Stimulated activated CD4-positive, alpha-beta T cell treated with anti-CD3 and anti-CD28 coated beads, Interleukin-2, amount 100 ng/mL, for 24 hours (primary cell): ENCODE measurements at places on chromosomes 1 and 21.

- no peak for DNase-seq
These were observed 927 bp downstream of the UAP1 start for GRCh38 chr1:162562470-162562828.

DNA sequence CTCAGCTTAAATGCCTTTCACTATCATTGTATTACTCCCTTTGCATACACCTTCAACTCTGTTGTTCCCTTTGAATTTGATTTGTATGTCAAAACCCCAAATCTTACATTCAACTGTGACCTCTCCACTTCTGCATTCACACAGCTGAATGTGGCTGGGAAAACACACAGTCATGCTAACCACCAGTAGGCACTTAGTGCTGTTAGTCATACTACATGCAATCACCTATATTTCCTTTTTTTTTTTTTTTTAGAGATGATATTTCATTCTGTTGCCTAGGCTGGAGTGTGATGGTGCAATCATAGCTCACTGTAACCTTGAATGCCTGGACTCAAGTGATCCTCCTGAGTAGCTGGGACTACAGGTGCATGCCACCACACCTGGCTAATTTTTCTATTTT, 16.2 kb downstream of the BTBD8 start:
- no peak for DNase-seq

- no peak for DNase-seq
These were observed 91.7 kb downstream of the C1orf94 start for GRCh38 chr1:34268311-34268954.

DNA sequence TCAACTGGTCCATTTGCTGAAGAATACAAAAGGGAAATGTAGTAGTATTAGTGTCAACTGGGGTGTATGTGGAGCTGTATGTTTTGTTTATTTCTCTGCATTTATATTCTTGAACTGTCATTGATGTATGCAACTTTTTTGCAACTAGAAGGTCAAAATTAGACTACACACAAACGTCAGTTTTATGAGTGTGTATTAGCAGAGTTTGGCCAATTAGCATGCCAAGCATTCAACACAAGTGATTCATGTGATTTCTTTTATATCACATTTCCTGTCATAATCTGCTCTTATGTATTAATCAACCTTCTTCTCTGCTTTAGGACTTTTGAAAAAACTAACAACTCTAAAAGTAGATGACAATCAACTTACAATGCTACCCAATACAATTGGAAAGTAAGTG, 211.1 kb downstream of the LRRC40 start:
- DNase-seq: no peak

- no peak for DNase-seq
These were observed 54.2 kb downstream of the FCRL5 start for GRCh38 chr1:157497987-157498735.

GRCh38 chr1:240310226-240310925, 218.7 kb downstream of the FMN2 start:
- DNase-seq: no peak

GRCh38 chr1:180504186-180504585, 1.8 kb upstream of the ACBD6 start:
- no peak for DNase-seq

DNA sequence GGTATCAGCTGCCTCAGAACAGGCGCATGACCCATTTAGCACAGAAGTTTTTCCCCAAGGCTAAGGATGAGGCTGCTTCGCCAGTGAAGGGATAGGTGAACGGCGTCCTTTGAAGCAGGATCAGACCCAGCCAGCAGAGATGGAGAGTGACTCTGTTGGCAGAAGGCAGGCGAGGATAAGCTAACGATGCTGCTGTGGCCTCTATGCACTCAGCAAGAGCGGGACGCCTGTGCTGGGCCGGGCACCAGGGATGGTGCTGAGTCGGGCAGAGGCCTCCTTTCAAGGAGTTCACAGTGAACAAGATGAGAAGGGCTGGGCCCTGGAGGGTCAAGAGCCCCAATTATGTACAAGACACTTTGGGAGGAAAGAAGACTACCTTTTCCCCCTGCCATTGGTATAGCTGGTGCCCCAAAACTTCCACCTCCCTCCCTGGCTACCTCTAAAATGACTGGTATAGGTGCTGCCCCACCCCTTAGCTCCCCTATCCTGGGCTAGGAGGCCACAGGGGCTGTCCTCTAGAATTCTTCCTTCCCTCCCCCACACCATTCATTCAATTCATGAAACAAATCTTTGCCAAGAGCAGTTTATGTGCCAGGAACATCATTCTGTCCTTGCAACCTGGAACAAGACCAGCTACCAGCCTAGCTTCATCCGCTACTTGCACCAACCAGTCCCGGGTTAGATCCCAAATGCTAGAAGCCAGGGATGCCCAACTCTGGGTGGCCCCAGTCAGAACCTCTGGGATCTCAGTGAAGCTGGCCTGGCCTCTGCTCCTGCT, 7.5 kb downstream of the XKR8 start:
- no peak for DNase-seq

GRCh38 chr21:46179708-46180078, 4.6 kb downstream of the SPATC1L start:
- DNase-seq: no peak

- DNase-seq: no peak
These were observed 195.5 kb upstream of the NCAM2 start for GRCh38 chr21:20802631-20803260.

GRCh38 chr21:14863745-14864210, 201.0 kb downstream of the NRIP1 start:
- no peak for DNase-seq

GRCh38 chr1:185739967-185740366, 5.8 kb downstream of the HMCN1 start:
- no peak for DNase-seq

DNA sequence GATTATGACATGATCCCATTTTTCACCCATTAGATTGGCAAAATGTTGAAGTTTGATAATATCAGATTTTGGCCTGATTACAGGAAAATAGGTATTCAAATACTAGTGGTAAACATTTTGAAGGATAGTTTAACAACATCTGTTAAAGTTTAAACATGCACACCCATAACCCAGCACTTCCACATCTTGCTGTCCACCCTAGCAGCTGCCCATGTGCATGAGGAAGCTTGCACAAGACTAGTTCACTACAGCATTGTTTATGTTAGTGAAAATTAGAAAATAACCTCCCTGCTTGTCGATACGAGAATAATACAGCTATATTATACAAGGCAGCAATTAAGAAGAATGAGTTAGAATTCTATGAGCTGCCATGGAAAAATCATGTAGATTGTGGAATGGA, 127.6 kb downstream of the C1orf21 start:
- no peak for DNase-seq

DNA sequence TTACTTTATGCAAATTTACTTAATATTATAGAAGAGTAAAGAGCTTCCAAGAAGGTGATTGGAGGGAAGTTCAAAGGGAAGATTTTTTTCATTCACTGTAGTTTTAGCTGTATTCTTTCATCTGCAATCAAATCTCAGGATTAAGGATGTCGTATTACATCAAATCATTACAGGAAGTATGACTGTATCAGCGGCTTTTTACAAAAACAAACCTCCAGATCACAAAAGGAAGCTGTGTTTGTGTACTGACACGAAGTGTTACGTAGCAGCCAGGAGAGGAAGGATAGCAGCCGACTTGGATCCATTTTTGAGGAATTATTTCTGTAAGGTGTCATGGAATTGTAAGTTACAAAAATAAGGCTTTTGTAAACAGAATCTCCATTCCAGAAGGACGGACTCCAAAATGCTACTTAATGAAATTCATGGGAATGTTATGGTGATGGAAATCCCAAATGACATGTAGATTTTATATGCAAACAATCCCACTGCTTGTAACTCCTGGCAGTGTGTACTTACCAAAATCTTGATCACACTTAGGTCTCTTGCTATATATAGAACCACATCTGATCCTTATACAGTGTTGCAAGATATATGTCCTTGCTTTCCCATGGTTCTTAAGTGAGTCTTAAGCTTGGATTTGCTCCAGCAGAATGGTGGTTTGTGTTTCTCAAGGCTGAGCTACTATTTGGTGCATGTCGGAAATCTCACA, 49.8 kb downstream of the KCNJ15 start:
- DNase-seq: no peak

GRCh38 chr1:33042831-33043230, 6.1 kb upstream of the AK2 start:
- no peak for DNase-seq

- no peak for DNase-seq
These were observed 92.0 kb downstream of the VWA5B1 start for GRCh38 chr1:20382711-20383110.

GRCh38 chr1:101245246-101245927, 8.6 kb downstream of the S1PR1 start:
- DNase-seq: no peak

DNA sequence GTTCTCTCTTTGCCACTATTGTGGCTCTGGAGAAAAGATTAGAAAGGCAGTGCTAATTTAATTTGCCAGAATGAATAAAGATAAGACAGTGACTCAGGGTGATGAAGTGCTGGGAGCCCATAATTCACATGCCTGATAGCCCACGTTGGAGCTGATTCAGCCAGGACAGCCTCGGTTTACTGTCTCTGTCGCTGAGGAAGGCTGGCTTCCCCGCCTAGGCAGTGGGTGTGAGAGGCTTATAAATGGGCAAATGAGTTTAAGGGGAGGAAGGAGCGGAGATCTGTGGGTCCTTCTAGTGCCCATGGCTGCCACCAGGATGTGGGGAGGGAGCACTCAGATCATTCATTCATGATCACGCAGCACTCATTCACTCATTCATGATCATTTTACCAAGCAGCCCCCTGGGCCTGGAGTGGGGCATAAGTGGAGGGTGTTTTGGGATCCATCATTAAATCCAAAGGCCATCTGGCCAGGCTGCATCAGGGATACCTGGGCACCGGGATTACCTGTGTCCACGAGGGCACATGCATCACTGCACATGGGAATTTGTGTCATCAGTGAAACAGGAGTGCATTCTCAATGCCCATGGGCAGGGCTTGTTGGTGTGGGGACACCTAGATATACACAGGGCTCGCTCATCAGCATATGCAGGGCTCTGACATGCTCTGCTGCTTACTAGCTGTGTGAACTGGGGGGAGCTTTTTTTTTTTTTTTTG, 315.4 kb downstream of the MATN1 start:
- DNase-seq: no peak

- peak; percentile 55 for DNase-seq
These were observed 192.3 kb downstream of the SLC45A1 start for GRCh38 chr1:8510041-8510823.

- no peak for DNase-seq
These were observed 28.2 kb downstream of the TLR5 start for GRCh38 chr1:223114871-223115270.

DNA sequence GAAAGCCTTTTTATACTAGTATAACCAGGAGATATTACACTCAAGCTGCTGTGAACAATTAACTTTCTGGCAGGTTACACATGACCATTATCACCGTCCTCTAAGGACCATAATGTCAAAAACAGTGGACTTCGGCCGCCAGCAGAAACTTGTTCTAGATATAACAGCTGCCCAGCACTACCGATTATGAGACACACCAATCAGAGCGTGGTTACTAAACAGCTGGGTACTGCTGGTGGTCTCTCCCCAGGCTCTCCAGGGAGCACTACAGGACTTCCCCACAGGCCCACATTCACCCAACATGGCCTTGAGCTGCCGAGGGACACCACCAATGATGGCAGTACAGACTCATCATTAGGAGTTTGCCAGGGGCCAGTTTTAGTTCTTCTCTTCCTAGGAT, 57.9 kb upstream of the CTBS start:
- no peak for DNase-seq

DNA sequence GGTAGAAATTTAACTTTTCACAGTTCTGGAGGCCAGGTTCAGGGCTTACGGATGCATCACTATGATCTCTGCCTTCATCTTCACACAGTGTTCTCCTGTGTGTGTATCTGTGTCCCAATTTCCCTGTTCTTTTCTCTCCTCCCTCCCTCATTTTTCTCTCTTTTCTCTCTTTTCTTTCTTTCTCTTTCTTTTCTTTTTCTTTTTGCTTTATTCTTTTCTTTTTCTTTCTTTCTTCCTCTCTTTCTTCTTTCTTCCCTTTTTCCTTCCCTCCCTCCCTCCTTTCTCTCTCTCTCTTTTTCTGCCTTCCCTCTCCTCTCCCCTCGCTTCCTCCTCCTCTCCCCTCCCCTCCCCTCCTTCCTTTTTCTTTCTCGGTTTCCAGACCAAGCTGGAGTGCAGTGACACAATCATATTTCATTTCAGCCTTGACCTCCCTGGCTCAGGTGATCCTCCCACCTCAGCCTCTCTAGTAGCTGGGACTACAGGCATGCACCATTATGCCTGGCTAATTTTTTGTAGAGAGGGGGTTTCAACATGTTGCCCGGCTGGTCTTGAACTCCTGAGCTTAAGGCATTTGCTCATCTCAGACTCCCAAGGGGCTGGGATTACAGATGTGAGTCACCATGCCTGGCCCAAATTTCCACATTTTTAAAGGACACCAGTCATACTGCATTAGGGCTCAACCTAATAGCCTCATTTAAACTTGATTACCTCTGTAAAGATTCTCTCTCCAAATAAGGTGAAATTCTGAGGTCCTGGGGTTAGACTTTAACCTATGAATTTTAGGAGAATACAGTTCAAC, 115.9 kb downstream of the HUNK start:
- DNase-seq: no peak

DNA sequence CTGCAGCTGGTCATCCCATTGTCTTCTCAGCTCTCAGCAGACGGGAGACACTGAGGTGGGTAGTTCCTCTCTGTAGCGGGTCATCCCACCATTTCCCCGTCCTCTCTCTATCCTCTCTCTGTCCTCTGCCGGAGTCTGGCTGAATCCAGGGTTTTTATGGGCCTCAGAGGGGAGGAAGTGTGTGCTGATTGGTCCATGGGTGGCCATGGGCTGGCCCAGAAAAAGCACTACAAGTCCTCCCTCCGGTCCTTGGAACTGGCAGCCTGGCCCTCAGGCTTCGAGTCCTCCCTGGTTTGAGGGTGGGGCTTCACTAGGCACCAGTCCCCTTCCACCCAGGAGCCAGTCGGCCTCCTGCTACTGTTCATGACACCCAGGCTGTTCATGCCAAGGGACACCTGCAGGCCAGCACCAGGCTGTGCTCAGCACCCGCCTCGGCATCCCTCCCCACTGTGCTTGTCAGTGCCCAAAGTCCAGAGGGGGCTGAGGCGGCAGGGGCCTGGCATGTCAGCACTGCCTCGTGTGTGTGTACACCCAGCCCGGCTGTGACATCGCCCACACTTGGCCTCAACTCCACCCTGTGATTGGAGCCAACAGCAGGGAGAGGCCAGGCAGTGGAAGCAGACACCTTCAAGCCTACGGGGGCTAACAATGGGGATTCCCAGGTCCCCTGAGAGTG, 23.0 kb upstream of the LRRC8C start:
- peak; percentile 48 for DNase-seq
